ENCODE measurements at places on chromosomes 1 and 21.

GRCh38 chr1:153474347-153474746, 13.9 kb upstream of the S100A7 start:
- no peak for DNase-seq
- no peaks in the 10 kb centered on the region for H3K36me3 ChIP-seq
- no peak overlapping the region for H3K4me3 ChIP-seq
- no peak overlapping the region for H3K27ac ChIP-seq
- no peaks in the 10 kb centered on the region for H3K4me1 ChIP-seq

GRCh38 chr1:17837233-17838030, 82.3 kb downstream of the ACTL8 start:
- H3K4me3 ChIP-seq: no peak overlapping the region
- no peak for DNase-seq
- no peak overlapping the region for H3K27ac ChIP-seq
- H3K36me3 ChIP-seq: no peaks in the 10 kb centered on the region

GRCh38 chr1:33297911-33298622, 22.8 kb downstream of the A3GALT2 start:
- H3K27me3 ChIP-seq: no peaks in the 10 kb centered on the region
- no peaks in the 10 kb centered on the region for H3K36me3 ChIP-seq
- DNase-seq: no peak

DNA sequence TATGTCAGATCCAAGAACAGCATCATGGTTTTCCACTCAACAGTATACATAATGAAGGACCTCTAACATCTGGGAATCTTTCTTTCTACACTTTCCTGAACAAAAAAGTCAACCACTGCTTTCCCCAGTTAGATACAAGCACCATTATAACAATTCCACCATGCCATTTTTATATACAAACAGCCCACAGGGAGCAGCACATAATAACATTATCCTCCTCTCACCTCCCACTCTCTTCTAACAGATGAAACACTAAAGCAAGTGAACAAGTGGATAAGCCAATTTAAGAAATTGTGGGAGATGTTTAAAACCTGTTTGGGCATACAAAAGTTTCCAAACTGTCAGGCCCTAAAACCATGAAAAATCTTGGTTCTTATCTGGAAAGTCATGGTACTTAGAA, 29.4 kb upstream of the PRRC2C start:
- no peak overlapping the region for H3K4me3 ChIP-seq
- no peaks in the 10 kb centered on the region for H3K4me1 ChIP-seq
- H3K36me3 ChIP-seq: no peaks in the 10 kb centered on the region

- H3K4me3 ChIP-seq: no peak overlapping the region
- no peak overlapping the region for H3K27ac ChIP-seq
- H3K36me3 ChIP-seq: no peaks in the 10 kb centered on the region
- no peak for DNase-seq
Measured at GRCh38 chr21:42294273-42294880, 20.8 kb downstream of the TFF3 start.

DNA sequence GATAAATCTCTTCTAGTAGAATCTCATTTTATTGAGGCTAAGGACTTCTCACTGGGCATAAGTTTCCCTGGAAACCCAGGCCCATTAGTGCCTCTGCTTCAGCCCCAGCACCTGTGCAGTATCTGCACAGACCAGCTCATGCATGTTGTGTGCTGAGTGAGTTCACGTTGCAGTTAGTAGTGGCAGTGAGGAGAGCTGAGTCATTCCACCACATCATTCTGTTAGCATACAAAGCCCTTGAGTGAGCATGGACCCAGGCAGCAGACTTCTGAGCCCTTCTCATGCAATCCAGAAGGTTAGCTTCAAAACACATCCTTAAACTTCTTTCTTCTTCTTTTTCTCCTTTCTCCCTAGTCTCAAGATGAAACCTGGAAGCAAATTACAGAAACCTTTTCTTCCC, 45.8 kb upstream of the NTPCR start:
- no peaks in the 10 kb centered on the region for H3K36me3 ChIP-seq
- DNase-seq: no peak
- H3K4me1 ChIP-seq: no peaks in the 10 kb centered on the region
- no peaks in the 10 kb centered on the region for H3K27me3 ChIP-seq
- H3K4me3 ChIP-seq: no peak overlapping the region

DNA sequence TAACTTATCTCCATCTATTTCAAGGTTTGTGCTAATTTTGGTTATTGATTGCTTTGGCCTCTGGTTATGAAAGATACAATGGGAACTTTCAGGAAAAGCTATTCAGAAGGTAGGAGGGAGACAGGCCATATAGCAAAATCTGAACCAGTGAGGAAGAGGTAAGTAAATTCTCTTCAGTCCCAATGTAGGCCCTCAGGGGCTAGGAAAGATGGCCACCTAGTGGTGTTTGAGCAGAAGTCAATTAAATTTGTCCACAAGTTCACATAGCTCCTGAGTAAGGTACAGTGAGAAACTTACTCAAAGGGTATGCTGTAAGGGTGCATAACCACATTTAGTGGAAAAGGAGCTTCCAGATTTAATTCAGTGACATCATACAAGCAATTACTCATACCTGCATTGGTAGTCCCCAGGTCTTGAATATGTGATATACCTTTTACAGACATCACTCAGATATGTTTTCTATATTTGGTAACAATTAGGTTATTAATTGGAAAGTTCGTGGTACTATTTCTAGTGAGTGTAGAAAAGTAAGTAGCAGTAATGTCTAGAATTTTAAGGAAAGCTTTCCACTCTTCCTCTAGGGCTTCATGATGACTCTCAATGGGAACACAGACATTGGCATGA, 21.4 kb upstream of the FMO1 start:
- no peak overlapping the region for H3K4me3 ChIP-seq
- DNase-seq: peak; percentile 31
- H3K27me3 ChIP-seq: no peaks in the 10 kb centered on the region
- H3K27ac ChIP-seq: no peak overlapping the region

All from adrenal gland (tissue), 19 donors.